ENCODE measurements at places on chromosomes 7 and 10.

DNA sequence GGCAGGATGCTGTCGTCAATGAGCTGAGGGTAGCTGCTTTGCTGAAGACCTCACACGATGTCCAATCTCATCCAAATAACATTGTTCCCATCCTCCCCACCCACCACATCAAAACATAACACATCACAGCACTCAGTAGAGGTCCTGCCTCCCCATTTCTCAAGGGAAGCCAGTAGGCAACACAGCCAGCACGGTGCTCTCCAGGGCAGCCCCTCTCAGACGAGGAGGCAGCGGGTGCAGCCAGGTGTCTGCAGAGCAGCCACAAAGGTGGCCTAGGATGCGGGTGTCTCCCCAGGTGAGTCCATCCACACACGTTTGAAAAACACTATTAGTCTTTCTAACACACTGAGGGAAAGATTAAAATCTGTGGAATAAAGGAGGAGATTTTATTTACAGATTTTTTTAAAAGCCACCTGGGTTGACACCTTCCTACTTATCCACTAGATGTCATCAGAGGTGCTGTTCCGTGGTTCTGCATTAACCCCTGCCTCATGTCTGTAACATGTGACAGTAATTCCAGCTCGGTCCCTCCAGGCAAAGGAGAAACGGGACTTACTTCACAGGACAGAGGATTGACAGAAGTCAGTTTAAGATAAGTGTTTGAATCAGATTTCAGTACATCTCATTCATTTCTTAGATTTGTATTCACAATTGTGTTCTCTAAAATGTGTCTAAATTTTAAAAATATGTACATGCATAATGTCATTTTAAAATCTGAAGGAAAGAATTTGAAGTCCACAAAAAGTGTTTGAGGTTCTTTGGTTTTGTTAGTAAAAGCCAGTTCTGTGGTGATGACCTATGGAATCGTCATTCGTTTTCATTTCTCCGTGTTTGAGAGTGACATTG, 68.0 kb downstream of the LANCL2 start:
- no peak for DNase-seq

GRCh38 chr10:62163024-62163423, 105.6 kb downstream of the RTKN2 start:
- DNase-seq, result no peak

- DNase-seq, result no peak
These were observed 257.9 kb downstream of the ABCA13 start for GRCh38 chr7:48429117-48429516.

DNA sequence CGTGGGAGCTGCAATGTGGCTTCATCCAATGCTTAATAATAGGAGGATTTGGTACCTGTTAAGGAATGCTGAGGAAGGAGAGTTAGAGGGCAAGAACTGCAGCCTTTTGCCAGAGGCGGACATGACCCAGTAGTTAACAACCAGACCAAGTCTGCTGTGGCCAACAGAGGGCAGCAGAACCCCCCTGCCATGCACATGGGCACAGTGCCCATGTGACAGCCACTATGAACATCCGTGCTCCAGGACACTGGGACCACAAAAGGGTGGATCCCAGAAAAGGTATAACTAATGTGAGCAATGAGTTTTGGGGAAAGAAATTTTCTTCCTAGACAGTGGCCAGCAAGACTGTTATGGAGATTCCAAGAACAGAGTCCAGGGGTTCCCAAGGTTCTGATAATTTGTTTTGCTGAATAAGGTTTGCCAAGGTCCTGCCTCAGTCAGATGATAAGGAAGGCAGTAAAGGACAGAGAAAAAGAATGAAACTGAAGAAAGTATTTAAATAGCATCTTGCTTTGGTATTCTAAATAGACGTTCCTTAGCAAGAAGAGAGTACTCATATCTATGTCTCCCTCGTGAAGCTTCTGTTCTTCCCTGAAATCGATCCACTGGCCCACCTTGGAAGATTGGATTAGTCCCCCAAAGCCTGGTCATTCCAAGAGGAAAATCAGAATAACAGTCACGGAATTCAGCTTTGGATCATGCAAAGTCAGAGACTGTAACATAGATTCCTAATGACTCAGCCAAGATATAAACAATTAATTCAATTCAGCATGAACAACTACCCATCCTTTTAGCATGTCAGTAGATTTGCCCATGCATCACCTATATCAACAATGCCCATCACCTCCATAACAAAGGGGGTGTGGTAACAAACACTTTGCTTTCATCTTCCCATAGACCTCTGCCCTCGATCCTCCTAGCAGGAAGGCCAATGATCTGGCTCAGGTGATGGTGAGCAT, 56.0 kb downstream of the LGI1 start:
- DNase-seq, result no peak

DNA sequence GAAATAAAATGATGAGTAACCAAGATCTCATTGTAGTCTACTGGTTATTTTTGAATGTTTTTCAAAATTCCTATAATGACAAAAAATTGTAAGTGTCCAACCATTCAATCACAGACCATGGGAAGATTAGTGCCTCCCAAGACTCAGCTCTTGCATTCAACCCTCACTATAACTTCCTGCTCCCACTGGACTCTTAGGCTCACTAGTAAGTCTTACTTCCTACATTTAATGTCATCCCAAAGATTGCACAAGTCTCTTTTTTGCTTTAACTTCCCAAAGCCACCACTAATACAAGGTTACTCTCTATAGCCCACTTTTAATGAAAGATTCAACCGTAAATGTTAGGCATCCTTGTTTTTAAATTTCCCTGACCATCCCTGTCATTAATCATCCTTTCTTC, 111.9 kb upstream of the NRBF2 start:
- no peak for DNase-seq

DNA sequence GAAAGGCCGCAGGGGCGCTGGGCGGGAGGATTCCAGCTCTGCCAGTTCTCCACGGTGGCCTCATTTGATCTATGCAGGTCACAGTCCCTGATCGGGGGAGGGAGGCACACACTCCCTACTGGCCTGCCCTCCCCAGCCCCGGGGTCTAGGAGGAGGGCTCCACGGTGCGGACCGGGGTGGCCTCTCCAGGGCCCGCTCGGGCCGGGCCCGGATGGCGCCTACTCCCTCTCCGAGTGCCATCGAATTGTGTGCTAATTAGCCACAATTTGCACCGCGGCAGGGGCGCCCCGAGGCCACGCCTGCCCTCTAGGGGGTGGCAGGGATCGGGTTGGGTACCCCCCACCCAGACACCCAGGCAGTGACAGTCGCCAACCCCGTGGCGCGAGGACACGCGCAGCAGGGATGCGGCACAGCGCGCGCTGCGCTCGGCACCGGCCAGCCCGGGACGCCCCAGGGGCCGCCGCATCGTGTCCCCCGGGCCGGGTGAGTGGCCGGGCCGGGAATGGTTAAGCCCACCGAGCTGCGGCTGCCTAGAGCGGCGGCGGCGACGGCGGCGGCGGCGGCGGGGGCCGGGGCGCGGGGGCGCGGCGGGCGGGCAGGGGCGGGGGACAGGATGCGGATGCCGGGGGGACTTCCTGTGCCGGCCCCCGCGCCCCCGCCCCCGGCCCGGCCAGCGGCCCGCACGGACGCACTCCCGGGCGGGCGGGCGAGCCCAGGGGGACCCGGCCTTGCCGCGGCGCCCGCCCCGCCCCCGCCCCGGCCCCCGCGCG, at the start of gene ZNF853:
TSS of gene ZNF853 (plus strand) at position 658 of the 770 bp plus-strand sequence. CDS start 565 bp downstream, outside the sequence.
- no peak for DNase-seq

- no peak for DNase-seq
These were observed 60.8 kb downstream of the NPSR1 start for GRCh38 chr7:34718867-34719266.

- no peak for DNase-seq
These were observed 85.1 kb upstream of the FRMD4A start for GRCh38 chr10:14415676-14416307.

DNA sequence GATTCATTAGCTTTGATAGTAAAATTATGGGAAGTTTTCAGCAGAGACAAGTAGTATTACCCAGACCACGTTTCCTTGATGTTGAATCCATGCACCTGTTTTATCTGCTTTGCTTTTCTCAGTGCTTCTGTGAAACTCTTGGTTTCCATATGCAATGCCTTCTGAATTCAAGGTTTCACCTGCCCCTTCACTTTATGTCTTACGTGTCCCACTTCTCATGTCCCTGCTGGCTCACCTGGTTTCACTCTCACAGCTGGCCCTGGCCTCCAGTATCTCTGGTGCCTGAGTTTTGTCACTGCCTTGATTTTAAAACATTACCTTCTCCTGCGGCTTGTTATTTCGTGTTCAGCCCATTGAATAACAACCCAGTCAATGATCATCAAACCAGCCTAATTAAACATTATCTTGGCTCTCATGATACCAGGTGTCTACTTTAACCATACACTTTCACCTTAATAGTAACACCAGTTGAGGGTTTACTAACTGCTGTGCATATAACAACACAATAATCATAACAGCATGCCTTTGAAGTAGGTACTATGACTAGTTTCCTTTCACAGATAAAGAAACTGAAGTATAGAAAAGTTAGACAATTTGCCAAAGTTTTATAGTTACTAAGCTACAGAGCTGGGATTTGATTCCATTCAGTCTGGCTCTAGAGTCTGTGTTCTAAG, 175.7 kb upstream of the PCLO start:
- DNase-seq, result no peak
